Activated T-cell treated with anti-CD3 and anti-CD28 coated beads for 48 hours (primary cell): ENCODE measurements at places on chromosomes 3 and 15.

GRCh38 chr3:177538750-177539730 lies 341.8 kb upstream of the TBL1XR1 start:
- no peak for DNase-seq

- no peak for DNase-seq
Measured at GRCh38 chr3:180383332-180384020, 218.5 kb upstream of the TTC14 start.

DNA sequence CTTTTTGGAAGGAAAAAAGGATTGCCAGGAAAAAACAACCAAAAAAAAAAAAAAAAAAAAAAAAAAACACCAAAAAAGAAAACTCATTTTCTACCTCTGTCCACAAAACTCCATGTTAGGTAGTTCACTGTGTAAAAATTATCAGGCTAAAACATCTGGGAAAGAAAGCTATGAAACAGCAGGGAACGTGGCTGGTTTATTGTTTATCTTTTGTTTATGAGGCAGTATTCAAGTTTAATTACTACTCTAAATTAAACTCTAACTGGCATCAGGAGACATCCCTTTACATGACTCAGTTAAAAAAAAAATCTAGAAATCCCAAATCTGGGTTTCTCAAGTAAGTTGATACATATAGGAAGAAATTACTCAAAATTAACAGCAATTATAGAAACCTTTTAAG lies 21.8 kb downstream of the MEIS2 start:
- no peak for DNase-seq

GRCh38 chr3:4849136-4849535 lies 130.1 kb upstream of the BHLHE40 start:
- DNase-seq, result no peak

DNA sequence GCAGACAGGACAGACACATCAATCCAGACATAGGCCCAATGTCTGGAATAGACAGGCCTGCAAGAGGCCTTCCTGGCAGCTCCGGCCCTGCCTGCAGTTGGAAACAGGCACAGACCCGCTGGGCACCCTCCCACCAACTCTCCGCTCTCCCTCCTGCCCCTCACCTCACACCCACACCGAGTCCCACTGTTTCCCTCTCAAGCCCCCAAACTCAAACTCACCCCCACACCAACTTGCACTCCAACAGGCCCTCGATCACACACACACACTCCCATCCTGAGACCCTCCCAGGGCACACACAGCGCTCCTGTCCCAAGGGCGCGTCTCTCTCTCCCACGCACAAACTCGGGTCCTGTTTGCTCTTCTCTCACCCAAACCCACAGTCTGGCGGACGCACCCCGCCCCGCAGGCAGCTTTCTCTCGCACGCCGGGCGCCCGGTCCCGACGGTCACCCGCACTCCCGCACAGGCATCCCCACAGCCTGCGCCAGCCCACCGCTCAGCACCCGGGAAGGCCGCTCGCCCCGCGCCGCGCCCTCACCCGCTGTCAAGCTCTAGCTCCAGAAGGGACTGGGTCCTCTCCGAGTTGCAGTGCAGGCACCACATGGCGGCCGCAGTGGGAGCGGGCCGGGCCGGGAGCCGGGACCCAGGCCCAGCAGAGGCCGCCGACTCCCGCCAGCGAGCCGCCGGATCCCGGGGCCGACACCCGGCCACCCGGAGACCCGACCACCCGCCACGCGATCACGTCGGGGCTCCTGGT lies 106.2 kb downstream of the IQSEC1 start:
- no peak for DNase-seq

DNA sequence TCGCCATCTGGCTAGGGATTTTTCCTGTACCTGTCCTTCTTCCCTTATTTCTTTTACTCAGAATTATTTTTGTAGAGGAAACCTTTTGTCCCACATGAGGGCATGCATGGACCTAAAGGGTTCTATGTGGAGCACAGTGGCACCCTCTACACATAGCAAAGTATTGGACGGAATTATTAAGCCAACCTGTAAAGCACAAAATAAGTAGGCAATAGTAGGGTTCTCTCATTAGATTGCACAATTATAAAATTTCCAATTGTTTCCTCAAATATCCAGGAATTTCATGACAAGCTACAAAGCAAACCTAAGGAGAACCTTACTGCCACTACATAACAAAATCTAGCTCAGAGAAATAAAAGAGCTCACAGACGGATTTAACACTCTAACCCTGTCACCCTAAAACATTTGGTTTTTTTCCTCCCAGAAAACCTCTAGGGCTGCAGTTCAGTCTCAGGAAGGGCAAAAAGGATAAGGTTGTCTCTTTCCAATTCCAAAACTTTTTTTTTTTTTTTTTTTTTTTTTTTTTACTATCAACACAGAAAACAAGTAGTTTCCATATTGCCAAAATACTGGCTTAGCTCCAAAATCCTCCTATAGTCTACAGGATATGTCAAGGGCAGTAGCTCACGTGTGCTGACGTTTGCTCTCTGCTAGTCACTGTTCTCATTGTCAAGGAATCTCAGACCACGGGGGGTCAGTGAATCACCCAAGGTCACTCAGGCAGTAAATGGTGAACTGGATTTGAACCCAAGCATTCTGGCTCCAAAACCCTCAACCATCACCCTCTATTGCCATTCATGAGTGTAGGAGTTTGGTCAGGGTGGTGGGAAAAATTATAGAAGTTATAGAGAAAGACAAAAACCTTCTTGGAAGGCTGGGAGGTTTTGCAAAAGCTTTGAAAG lies 52.3 kb downstream of the NCEH1 start:
- DNase-seq, result no peak
